Lower lobe of right lung (tissue), 2 donors: ENCODE measurements at places on chromosomes 12 and 14.
A peak's percentile ranks its signal among the peaks of the same experiment; 100 is the strongest.

DNA sequence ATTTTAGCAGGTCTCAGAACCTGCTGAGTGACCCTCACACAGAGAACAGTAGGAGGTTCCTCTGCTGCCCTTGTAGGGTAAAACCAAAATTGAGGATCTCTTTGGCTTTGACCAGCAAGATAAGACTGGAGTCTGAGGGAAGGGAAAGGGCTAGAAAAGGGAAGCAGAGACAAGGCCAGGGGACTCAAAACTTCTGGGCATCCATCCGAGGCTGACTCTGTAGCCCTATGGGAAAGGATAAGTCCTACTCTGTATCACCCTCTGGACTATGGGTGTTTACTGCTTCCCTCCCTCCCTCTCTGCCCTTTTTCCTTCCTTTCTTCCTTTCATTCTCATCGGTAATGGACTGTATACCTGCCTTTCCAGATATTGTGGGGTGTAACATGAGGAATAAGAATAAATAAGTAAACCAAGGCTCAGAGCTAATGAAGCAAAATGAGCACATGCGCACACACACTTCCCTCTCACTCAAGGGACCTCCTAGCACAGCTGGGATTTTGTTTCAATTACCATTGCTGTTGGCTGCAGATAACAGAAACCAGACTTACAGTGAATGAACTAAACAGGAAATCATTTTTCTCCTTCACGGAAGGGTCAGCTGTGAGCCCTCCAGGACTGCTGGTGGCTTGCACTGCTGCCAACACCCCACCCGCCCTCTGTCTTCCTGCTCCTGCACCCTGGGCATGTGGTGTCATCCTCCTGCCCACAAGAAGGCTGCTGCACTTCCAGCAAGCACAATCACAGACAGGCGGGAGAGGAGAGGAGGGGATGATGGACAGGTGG is 404.4 kb upstream of the CCDC196 start:
- no peaks in the 10 kb centered on the region for H3K4me1 ChIP-seq
- no peak overlapping the region for H3K4me3 ChIP-seq
- H3K27me3 ChIP-seq: no peaks in the 10 kb centered on the region
- no peaks in the 10 kb centered on the region for H3K36me3 ChIP-seq
- H3K27ac ChIP-seq: no peak overlapping the region

- no peaks in the 10 kb centered on the region for H3K27me3 ChIP-seq
- H3K4me3 ChIP-seq: no peak overlapping the region
- peaks cover 11% of the 10 kb centered on the region for H3K4me1 ChIP-seq
- DNase-seq: no peak
Measured at GRCh38 chr12:62297321-62297720, 37.1 kb downstream of the USP15 start.

GRCh38 chr12:46946137-46946536 is 120.3 kb upstream of the SLC38A4 start:
- H3K4me3 ChIP-seq: no peak overlapping the region
- no peak for DNase-seq
- H3K27ac ChIP-seq: no peak overlapping the region
- no peaks in the 10 kb centered on the region for H3K36me3 ChIP-seq
- H3K4me1 ChIP-seq: no peaks in the 10 kb centered on the region

DNA sequence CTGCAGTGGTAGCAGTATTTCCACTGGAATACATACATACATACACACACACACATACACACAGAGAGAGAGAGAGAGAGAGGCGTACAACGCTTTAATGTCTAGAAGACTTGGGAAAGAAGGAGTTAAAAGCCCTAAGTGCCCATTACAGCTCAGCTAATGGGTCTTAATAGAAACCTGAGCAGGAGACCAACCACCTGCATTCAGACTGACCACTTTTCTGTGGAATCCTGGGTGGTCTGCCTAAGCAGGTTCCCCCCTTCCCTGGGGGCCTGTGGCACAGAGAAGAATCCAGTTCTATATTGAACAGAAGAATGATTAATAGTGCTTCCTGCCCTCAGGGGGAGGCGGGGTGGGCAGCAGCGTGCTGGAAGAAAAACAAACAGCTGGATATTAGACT is 312.4 kb upstream of the PRKD1 start:
- H3K27ac ChIP-seq: no peak overlapping the region
- DNase-seq: no peak
- no peaks in the 10 kb centered on the region for H3K4me1 ChIP-seq
- no peaks in the 10 kb centered on the region for H3K36me3 ChIP-seq
- H3K27me3 ChIP-seq: no peaks in the 10 kb centered on the region

DNA sequence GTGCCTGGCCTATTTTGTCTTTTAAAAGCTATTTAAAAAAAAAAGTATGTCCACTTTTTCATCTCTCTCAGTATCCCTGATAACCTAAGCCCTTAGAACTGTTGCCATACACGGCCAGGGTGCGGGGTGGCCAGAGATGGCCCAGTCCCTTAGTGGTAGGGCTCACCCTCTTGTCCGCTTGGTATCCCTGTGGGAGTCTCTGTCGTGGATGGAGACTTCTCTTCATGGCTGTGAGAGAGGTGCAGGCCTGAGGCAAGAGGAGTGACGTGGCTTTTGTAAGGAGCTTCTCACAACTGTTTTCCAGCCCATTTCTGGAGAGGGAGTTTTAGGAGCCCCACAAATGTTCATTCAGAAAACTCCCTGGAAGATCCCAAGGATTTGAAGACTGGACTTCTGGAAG is 26.8 kb downstream of the XRCC3 start:
- H3K27me3 ChIP-seq: no peaks in the 10 kb centered on the region
- H3K4me1 ChIP-seq: peaks cover 15% of the 10 kb centered on the region
- no peak overlapping the region for H3K4me3 ChIP-seq
- DNase-seq: no peak
- peaks cover 94% of the 10 kb centered on the region for H3K36me3 ChIP-seq
- no peak overlapping the region for H3K27ac ChIP-seq

DNA sequence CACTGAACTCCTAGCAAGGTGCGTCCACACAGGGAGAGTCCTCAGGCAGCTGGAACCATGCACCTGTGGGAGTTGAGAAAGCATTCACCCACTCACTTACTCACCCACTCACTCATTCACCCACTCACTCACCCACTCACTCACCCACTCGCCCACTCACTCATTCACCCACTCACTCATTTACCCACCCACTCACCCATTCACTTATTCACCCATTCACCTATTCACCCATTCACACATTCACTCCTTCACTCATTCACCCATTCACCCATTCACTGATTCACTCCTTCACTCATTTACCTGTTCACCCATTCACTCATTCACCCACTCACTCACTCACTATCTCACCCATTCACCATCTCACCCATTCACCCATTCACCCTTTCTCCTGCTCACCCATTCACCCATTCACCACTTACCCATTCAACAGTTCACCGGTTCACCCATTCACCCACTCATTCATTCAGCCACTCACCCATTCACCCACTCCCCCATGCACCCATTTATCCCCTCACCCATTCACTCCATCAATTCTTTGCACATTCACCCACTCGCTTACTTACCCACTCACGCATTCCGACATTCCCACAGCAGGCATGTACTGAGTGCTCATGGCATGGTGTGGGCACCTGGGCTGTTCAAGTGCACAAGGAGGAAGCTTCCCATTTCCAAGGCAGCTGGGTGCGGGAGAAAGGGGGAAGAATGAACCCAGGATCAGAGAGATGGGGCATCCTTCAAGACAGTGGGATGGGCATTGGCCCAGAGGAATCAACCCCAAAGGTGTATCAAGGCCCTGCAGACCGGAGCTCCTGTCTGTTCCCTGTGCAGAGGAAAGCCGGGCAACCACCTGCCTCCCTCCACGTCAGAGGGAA is 135.2 kb upstream of the C14orf180 start:
- peaks cover 21% of the 10 kb centered on the region for H3K27me3 ChIP-seq
- no peaks in the 10 kb centered on the region for H3K36me3 ChIP-seq
- H3K27ac ChIP-seq: no peak overlapping the region
- no peak for DNase-seq
- no peaks in the 10 kb centered on the region for H3K4me1 ChIP-seq
- H3K4me3 ChIP-seq: no peak overlapping the region

GRCh38 chr12:127690161-127690560 is 576.8 kb upstream of the TMEM132C start:
- H3K36me3 ChIP-seq: no peaks in the 10 kb centered on the region
- no peaks in the 10 kb centered on the region for H3K27me3 ChIP-seq
- H3K4me3 ChIP-seq: no peak overlapping the region
- H3K4me1 ChIP-seq: no peaks in the 10 kb centered on the region
- no peak overlapping the region for H3K27ac ChIP-seq

DNA sequence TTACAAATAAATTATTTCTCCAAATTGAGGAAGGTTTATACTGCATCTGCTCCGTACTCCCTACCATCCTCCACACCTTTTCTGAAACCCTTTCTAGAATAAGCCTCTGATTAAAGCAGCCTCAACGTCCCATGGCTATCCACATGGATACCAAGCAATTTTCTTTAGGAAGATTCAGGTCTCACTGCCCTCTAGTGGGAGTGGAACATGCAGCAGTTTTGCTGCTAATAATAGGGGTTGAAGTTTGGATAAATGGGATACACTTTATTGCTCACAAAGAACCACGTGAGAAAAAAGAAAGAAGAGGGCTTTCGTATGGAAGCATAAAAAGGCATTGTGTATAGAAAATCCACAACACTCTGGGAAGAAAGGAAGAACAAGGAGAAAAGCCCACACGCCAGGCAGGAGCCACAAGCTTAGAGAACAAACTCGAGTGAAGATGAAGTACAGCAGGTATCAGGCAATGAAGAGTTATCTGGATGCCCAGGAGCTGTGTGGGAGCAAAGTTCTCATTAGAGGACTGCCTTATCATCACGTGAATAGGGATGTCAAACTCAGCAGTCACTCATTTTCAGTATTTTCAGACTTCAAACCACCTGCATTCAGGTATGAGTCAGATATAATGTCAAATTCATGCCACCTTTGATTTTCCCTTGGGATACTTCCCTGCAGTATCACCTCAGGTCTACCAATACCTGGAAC is 45.8 kb downstream of the CCER1 start:
- H3K36me3 ChIP-seq: no peaks in the 10 kb centered on the region
- H3K27me3 ChIP-seq: no peaks in the 10 kb centered on the region
- no peak overlapping the region for H3K27ac ChIP-seq
- H3K4me1 ChIP-seq: no peaks in the 10 kb centered on the region

DNA sequence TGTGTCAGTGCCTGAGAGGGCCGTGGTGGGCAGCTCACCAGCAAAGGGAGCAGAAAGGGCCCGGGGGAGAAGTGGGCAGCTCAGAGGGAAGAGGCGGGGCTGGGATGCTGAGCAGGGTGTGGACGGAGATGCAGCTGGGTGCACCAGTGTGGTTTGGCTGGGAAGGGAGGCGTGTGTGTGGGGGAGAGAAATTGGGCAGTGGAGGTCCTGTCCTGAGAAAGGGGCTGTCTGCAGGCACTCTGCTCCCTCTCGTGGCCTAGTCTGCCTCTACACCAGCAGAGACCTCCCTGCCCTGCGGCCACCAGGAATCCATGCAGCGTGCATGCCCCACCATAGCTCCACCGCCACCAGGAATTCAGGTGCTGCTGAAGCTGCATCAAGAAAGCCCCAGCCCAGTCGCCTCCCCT is 6.4 kb downstream of the TMEM121 start:
- no peak overlapping the region for H3K4me3 ChIP-seq
- H3K27ac ChIP-seq: no peak overlapping the region
- peaks cover 22% of the 10 kb centered on the region for H3K4me1 ChIP-seq
- DNase-seq: no peak
- peaks cover 41% of the 10 kb centered on the region for H3K27me3 ChIP-seq
- no peaks in the 10 kb centered on the region for H3K36me3 ChIP-seq

DNA sequence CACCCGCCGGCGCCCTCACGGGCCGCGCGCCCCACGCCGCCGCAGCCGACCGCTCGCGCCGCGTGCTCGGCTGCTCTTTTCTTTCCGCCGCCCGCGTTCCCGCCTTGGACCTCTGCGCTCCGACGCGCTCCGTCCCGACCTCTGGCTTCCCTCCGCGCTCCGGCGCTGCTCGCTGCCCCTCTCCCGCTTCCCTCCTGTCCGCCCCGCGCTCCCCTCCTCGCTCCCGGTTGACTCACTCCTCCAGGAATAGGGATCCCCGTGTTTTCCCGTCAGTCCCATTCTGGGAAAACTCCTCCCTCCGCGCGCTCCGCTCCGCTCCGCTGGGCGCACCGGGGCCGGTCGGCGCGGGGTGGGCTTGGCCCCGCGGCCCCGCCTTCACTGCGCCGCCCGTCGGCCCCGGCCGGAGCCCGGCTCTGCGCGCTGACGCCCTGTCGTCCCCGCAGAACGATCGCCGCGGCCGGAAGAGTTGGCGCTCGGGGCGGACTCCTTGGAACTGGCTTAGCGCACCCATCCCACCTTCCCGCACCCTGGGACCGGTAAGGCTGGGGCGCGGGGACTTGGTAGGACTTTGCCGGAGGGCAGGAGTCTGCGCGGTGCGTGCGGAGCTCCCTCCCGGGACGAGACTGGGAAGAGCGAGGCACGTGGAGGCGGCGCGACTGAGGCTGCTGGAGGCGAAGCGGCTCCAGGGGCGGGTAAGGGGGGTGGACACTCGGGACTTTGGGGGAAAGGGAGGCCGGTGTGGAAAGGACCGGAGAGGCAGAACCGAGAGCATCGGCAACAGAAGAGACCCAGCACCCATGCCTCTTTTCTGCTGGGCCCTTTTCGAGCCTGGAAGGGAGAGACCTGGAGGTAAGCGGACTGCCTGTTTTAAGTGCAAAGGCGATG is 550 bp downstream of the TEAD4 start:
- H3K27me3 ChIP-seq: peaks cover 3% of the 10 kb centered on the region
- peak overlapping the region; percentile 84 for H3K27ac ChIP-seq
- no peaks in the 10 kb centered on the region for H3K36me3 ChIP-seq
- peak overlapping the region; percentile 57 for H3K4me3 ChIP-seq
- peaks cover 24% of the 10 kb centered on the region for H3K4me1 ChIP-seq

DNA sequence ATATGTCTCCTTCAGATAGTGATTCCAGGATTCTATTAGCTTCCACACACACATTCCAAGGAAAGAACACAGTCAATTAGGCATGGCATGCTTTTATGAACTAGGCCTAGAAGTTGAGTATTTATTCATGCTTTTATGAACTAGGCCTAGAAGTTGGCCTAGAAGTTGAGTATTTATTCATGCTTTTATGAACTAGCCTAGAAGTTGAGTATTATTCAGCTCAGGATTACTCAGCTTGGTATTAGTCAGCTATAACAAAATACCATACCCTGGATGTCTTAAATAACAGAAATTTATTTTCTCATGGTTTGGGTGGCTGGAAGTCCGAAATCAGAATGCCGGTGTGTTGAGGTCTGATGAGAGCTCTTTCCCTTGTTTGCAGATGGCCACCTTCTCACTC is 442.7 kb upstream of the FLRT2 start:
- no peak overlapping the region for H3K4me3 ChIP-seq
- H3K36me3 ChIP-seq: no peaks in the 10 kb centered on the region
- no peaks in the 10 kb centered on the region for H3K4me1 ChIP-seq
- no peak for DNase-seq
- H3K27ac ChIP-seq: no peak overlapping the region

DNA sequence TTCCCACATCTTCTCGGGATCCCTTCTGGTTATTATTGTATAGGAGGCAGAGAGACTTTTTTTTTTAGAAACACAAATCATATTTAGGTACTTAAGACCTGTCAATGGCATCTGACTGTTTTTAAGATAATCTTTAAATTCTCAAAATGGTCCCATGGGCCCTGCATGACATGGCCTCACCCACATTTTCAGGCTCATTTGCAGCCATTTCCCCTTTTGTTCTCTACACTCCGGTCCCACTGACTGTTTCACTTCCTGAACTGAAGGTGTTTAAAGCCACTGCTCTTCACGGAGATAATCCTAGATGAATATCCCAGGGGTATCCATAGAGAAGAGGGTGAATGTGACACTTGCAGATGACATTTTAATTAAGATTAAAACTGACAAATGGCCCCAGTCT is 12.3 kb upstream of the C12orf71 start:
- no peaks in the 10 kb centered on the region for H3K36me3 ChIP-seq
- H3K27me3 ChIP-seq: no peaks in the 10 kb centered on the region
- H3K4me1 ChIP-seq: no peaks in the 10 kb centered on the region
- no peak overlapping the region for H3K27ac ChIP-seq
- H3K4me3 ChIP-seq: no peak overlapping the region
- no peak for DNase-seq
